Ovary (tissue), 10 donors: ENCODE measurements at places on chromosomes 5 and 9. TPM values are rescaled to one million over a fixed set of nuclear protein-coding genes. Genes with fewer than 3 reads are reported as not detected.

- no peak overlapping the region for H3K4me3 ChIP-seq
- H3K36me3 ChIP-seq, result no peaks in the 10 kb centered on the region
- H3K27me3 ChIP-seq, result no peaks in the 10 kb centered on the region
- no peaks in the 10 kb centered on the region for H3K4me1 ChIP-seq
These were observed 335.8 kb downstream of the IRX2 start for GRCh38 chr5:2415678-2416077.

DNA sequence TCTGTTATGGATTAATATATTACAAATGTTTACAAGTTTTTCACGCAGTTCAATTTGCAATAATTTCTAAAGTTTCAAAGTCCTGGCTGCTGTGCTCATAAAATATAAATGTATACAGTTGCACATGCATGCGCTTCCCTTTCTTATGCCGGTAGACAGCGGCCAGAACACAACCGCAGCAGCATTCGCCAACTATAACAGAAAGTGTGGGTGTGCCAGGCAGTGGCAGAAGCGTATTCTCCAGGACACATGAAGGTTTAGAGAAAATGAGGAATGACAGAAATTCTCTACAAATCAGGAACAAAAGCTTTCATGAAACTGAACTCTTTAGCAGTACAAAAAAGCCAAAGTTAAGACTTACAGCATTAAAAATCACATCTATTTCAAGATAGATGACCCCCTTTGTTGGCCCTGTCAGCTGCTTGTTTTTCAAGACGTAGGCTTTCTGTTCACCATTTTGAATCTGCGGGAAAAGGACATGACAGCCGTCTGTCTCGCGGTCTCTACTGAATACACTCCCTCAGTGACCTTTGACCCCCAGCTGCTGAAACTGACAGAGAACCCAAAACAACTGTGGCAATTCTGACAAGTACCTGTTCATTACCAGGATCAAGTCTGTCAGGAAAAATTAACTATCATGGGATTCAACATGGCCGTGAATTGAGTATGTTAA, 252.2 kb downstream of the SLF1 start:
- no peak overlapping the region for H3K27ac ChIP-seq

DNA sequence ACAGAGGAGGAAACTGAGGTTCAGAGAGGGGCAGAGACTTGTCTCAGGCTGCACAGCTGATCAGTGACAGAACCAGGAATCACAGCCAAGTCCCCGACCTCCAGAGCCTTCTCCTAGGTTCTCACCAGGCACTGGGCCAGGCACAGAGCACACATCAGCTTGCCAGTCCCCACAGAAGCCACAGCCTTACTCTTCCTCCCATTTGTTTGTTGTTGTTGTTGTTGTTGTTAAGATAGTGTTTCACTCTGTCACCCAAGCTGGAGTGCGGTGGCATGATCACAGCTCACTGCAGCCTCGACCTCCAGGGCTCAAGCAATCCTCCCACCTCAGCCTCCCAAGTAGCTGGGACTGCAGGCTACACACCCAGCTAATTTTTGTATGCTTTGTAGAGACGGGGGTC, 41.4 kb downstream of the NAIF1 start:
- no peak overlapping the region for H3K4me3 ChIP-seq
- no peaks in the 10 kb centered on the region for H3K36me3 ChIP-seq
- DNase-seq, result no peak
- H3K27ac ChIP-seq, result no peak overlapping the region
- H3K4me1 ChIP-seq, result no peaks in the 10 kb centered on the region

GRCh38 chr5:167688341-167689130, 602.9 kb upstream of the WWC1 start:
- no peak overlapping the region for H3K27ac ChIP-seq
- H3K27me3 ChIP-seq, result no peaks in the 10 kb centered on the region

DNA sequence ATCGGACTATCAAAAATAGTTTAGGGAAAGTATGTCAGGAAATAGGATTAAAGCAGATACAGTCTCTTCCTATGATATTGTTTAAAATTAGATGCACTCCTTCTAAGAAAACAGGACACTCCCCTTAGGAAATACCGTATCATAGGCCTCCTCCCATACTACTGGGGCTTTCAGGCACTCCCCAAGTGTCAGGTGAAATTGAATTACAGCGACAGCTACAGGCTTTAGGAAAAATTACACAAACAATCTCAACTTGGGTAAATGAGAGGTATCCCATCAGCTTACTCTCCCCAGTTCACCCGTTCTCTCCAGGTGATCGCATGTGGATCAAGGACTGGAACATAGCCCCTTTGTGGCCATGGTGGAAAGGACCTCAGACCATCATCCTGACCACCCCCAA, 110.4 kb upstream of the EPB41L4A start:
- H3K27me3 ChIP-seq, result no peaks in the 10 kb centered on the region
- no peaks in the 10 kb centered on the region for H3K4me1 ChIP-seq
- DNase-seq, result no peak
- H3K36me3 ChIP-seq, result no peaks in the 10 kb centered on the region
- H3K27ac ChIP-seq, result no peak overlapping the region

GRCh38 chr5:137648361-137648760, 87.5 kb downstream of the KLHL3 start:
- H3K36me3 ChIP-seq, result no peaks in the 10 kb centered on the region
- H3K27me3 ChIP-seq, result no peaks in the 10 kb centered on the region
- H3K27ac ChIP-seq, result no peak overlapping the region
- H3K4me1 ChIP-seq, result peaks cover 7% of the 10 kb centered on the region

- H3K4me1 ChIP-seq, result peaks cover 2% of the 10 kb centered on the region
- no peak overlapping the region for H3K27ac ChIP-seq
These were observed 415.0 kb downstream of the NFIB start for GRCh38 chr9:13898957-13899356.

- H3K4me1 ChIP-seq, result no peaks in the 10 kb centered on the region
- no peak within 1 kb of the TSS for H3K27ac ChIP-seq
- DNase-seq, result peak; percentile 40
- no peaks in the 10 kb centered on the region for H3K36me3 ChIP-seq
- no peaks in the 10 kb centered on the region for H3K27me3 ChIP-seq
These were observed at the start of gene ARL14EPL for GRCh38 chr5:116032094-116032517. ARL14EPL (plus strand) TSS chr5:116032472; CDS start chr5:116051466, 18,994 bp downstream.

- no peak overlapping the region for H3K4me3 ChIP-seq
- H3K27me3 ChIP-seq, result no peaks in the 10 kb centered on the region
- DNase-seq, result no peak
These were observed 32.7 kb downstream of the EXOC3 start for GRCh38 chr5:475704-476101.

- no peaks in the 10 kb centered on the region for H3K4me1 ChIP-seq
- H3K4me3 ChIP-seq, result no peak overlapping the region
- H3K27ac ChIP-seq, result no peak overlapping the region
- H3K27me3 ChIP-seq, result no peaks in the 10 kb centered on the region
- no peak for DNase-seq
- no peaks in the 10 kb centered on the region for H3K36me3 ChIP-seq
These were observed 80.3 kb downstream of the FAM81B start for GRCh38 chr5:95471487-95471886.

GRCh38 chr9:70030156-70030555, 13.5 kb upstream of the MAMDC2 start:
- H3K36me3 ChIP-seq, result no peaks in the 10 kb centered on the region
- no peak overlapping the region for H3K4me3 ChIP-seq
- no peaks in the 10 kb centered on the region for H3K27me3 ChIP-seq
- H3K4me1 ChIP-seq, result no peaks in the 10 kb centered on the region
- DNase-seq, result no peak

DNA sequence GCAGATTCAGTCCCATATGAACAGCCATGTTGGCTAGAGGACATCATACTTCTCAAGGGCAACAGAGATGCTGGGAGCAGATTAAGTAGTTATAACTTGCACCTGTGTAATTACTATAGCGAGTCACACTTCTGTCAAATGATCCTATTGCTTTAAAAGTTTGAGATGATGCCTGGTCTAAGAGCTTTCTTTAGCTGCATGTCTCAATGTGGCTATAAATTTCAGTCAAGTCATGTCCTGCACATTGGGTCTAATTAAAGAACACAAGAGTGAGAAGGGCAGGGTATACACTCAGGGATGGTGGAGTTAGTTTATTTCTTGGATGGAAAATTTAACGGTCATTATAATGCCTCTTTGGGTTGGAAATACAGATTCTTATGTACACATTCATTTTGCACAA, 557.3 kb downstream of the RAB3C start:
- H3K27ac ChIP-seq, result no peak overlapping the region
- DNase-seq, result no peak
- no peaks in the 10 kb centered on the region for H3K27me3 ChIP-seq
- no peaks in the 10 kb centered on the region for H3K36me3 ChIP-seq
- H3K4me3 ChIP-seq, result no peak overlapping the region
- no peaks in the 10 kb centered on the region for H3K4me1 ChIP-seq

- H3K27ac ChIP-seq, result no peak overlapping the region
- DNase-seq, result no peak
- H3K36me3 ChIP-seq, result no peaks in the 10 kb centered on the region
- H3K4me1 ChIP-seq, result peaks cover 4% of the 10 kb centered on the region
- no peak overlapping the region for H3K4me3 ChIP-seq
- no peaks in the 10 kb centered on the region for H3K27me3 ChIP-seq
These were observed 4.5 kb downstream of the ADGRV1 start for GRCh38 chr5:90563108-90563507.

DNA sequence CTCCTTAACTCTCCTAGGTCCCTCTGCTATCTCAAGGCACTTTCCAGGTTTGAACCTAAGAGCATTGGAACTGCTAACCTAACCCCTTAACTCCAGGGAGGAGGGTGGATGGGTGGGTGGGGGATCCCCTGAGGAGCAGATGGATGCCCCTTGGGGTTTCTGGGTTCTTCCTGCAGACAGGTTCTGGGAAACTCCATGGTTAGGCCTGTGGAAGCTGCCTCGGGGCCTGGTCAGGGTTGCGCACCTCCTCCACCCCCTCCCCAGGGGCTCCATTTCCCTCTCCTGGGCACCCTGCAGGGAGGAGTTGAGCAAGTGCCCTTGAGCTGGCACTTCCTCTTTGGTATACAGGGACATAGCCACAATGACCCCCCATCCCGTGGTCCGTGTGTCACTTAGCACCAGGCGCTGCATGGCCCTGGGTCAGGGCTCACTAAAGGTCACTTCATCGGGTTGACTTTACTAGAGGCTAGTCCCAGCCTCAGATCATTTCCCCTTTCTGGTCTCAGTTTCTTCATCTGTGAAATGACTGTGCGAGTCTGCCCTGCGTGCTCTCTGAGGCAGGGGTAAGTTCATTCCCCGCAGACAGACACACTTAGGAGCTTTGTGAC, 16.0 kb downstream of the CXXC5 start:
- no peak overlapping the region for H3K4me3 ChIP-seq
- peaks cover 16% of the 10 kb centered on the region for H3K4me1 ChIP-seq
- no peak overlapping the region for H3K27ac ChIP-seq
- H3K36me3 ChIP-seq, result no peaks in the 10 kb centered on the region
- DNase-seq, result no peak

DNA sequence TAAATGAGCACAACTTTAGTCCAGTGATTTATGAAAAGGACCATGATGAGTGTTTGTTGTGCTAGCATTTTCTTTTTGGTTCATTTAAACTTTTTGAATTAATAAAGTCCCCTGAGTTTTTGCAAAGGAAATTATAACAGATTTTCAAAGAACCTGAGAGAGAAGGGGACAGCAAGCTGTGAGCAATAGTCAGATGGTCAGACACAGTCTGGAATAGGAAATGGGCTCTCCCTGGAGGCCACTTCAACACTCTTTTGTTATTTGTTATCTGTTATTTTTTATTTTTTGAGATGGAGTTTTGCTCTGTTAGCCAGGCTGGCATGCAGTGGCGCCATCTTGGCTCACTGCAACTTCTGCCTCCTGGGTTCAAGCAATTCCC, 171.1 kb downstream of the ARHGEF28 start:
- H3K4me3 ChIP-seq, result no peak overlapping the region
- no peaks in the 10 kb centered on the region for H3K36me3 ChIP-seq
- H3K27ac ChIP-seq, result no peak overlapping the region
- H3K27me3 ChIP-seq, result no peaks in the 10 kb centered on the region
- no peak for DNase-seq
- peaks cover 4% of the 10 kb centered on the region for H3K4me1 ChIP-seq

DNA sequence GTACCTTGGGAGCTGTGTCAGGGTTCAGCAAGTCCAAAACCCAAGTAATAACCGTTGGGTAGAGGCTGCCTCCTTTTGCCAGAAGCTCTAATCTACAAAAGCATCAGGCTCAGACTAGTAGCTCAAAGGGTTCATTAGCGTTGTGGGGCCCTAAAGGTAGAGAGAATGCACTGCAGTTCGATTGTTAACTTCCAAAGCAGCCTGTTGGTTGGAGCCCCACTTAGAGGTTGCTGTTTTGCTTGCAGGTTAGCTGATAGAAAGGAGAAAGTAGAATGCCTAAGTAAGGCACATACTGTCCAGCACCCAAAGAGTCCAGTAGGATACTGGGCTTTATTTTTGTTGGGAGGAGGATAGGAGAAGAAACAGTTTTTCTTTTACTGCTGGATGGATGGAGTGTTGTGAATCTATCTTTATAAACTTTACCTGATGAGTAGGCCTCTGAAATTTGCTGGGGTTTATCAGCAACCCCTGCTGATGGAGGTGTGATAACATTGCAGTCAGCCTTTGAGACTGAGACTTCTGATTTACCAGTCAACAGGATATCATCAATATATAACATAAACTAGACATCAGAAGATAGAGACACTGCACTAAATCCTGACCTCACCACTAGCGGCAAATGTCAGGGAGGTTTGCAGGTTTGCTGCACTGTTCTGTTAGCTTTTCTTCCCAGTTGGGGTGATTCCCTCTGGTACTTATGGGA, 34.8 kb downstream of the ZNF131 start:
- no peak overlapping the region for H3K4me3 ChIP-seq
- H3K36me3 ChIP-seq, result no peaks in the 10 kb centered on the region
- H3K4me1 ChIP-seq, result no peaks in the 10 kb centered on the region
- H3K27ac ChIP-seq, result no peak overlapping the region
- DNase-seq, result no peak
- H3K27me3 ChIP-seq, result no peaks in the 10 kb centered on the region

- H3K4me1 ChIP-seq, result no peaks in the 10 kb centered on the region
- H3K27me3 ChIP-seq, result no peaks in the 10 kb centered on the region
- H3K27ac ChIP-seq, result no peak overlapping the region
- no peaks in the 10 kb centered on the region for H3K36me3 ChIP-seq
- no peak overlapping the region for H3K4me3 ChIP-seq
These were observed 36.0 kb downstream of the FTMT start for GRCh38 chr5:121887727-121888126.

DNA sequence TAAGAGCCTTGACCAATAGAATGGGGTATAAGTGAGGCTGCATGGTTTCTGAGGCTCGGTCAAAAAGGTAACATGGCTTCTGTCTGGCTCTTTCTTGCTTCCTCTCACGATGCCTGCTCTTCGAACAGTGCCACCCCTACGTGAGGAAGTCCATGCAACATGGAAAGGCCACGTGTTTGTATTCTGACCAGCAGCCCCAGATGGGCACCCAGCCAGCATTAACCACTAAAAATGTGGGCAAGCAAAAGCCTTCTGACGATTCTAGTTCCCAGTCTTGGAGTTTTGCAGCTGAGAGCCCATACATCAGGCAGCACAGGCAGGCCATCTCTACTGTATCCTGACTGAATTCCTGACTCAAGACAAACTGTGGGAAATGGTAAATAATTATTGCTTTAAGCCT, 24.2 kb upstream of the NREP start:
- H3K36me3 ChIP-seq, result no peaks in the 10 kb centered on the region
- H3K27ac ChIP-seq, result no peak overlapping the region
- no peaks in the 10 kb centered on the region for H3K4me1 ChIP-seq
- H3K4me3 ChIP-seq, result no peak overlapping the region
- no peaks in the 10 kb centered on the region for H3K27me3 ChIP-seq
- peak; percentile 12 for DNase-seq

Gene SPATA31A3
- total RNA-seq, result not detected

Gene GLRA1
- total RNA-seq, result not detected

Gene BTNL8
- total RNA-seq, result not detected

Gene ASPN
- total RNA-seq, result 0.90 TPM

Gene PCDHB3
- 3.2 TPM for total RNA-seq

Gene FABP6
- total RNA-seq, result 1.00 TPM

Gene DMAC1
- 56.2 TPM for total RNA-seq
